ENCODE measurements at places on chromosomes 11 and 22. TPM values are rescaled to one million over a fixed set of nuclear protein-coding genes. Genes with fewer than 3 reads are reported as not detected.

The RAB36 gene
- 1.3 TPM for total RNA-seq

DNA sequence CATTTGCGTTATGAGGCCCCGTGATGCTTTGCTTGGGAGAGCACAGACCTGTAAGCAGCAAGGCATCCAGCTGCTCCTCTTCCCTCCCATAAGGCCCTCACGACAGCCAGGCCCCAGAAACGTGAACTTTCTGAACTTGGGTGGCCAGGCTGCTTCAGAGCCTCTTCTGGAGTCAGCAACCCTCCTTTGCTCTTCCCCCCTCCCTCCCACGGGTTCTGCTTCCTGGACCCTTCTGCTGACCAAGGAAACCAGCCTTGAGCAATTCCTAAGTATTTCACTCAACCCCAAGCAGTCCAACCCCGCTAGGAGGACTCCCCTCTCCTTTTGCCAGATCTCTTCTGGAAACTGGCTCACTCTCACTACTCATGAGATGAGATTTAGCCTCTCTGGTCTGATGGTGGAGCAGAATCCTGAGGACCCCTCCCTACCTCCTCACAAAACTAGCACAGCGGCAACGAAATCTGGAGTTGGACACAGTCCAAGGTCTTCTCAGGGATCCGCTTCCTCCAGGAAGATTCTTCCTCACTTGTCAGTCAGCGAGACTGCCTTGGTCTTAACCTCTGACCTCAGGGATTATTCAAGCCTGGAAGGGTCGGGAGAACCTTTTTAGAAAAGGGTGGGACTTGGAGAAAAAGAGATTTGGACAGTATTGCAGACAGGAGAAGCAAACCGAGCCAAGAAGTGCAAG is 86.2 kb downstream of the UBASH3B start:
- no peak for DNase-seq

- DNase-seq: no peak
Measured at GRCh38 chr11:108466405-108466804, 924 bp downstream of the C11orf65 start.

The IGSF22 gene
- 0.15 TPM for total RNA-seq

- peak; percentile 83 for DNase-seq
Measured at GRCh38 chr11:69250186-69251056, 43.5 kb upstream of the MYEOV start.

DNA sequence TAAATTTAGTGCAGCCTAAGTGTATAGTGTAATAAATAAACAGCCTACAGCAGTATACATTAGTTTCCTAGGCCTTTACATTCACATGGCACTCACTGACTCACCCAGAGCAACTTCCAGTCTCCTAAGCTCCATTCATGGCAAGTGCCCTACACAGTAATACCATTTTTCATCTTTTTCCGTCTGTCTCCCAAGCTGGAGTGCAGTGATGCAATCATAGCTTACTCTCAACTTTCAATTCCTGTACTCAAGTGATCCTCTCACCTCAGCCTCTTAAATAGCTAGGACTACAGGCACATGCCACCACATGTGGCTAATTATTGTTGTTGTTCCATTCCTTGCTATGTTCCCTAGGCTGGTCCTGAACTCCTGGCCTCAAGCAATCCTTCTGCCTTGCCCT is 54.4 kb downstream of the FCHSD2 start:
- no peak for DNase-seq

DNA sequence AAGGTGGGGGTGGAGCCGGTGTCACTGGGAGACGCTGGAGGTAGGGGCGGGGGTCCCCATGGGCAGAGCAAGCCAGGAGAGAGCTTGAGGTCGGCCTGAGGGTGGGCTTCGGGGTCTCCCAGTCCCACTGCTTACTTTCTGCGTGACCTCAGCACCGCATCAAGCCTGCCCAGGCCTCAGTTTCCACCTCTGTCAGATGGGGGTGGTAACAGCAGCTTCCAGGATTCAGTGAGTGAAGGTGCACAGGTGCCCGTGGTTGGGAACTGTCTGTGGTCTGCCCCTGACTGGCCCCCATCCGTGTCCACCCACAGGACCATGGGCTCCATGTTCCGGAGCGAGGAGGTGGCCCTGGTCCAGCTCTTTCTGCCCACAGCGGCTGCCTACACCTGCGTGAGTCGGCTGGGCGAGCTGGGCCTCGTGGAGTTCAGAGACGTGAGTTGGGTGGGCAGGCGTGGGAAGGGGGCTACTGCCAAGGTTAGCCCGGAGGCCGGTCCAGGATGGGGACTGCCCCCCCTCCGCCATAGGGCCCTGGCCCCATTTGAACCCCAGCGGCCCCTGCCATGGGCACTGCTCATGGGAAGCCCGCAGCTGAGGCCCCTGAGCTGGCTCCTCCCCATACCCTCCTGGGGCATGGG is 2.2 kb downstream of the TCIRG1 start:
- DNase-seq: no peak

DNA sequence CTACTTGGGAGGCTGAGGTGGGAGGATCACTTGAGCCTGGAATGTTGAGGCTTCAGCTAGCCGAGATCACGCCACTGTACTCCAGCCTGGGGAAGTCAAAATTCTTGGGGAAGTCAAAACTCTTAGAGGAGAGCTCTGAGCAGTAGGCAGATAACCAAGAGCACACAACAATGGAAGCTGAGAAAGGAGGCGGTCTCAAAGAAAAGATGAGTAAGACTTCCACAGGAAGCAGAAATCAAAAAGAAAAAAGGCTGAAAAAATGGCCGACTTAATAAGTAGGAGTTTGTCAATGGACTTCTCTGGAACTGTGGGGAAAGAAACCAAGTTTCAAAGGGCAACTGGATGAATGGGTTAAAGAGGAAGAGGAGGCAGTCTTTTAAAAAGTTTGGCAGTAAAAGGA is 32.1 kb downstream of the RAB30 start:
- DNase-seq: no peak

The CCDC83 gene
- not detected for total RNA-seq

DNA sequence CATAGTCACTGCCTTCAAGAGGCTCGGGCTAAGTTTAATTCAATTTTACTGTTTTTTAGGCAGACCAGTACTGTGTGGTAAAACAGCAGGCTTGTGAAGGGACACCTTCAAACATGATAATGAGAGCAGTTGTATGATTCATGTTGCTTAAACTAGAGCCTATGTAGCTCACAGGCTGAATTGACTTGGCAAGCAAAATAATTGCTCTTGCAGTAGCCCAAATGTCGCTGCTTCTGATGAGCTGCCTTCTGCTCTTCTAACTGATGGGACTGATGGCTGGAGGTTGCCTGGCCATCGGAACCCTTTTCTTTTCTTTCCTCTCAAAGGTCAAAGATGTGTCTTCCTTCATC is 137.6 kb downstream of the MAML2 start:
- DNase-seq: no peak
